ENCODE measurements at places on chromosomes 2 and 18.

DNA sequence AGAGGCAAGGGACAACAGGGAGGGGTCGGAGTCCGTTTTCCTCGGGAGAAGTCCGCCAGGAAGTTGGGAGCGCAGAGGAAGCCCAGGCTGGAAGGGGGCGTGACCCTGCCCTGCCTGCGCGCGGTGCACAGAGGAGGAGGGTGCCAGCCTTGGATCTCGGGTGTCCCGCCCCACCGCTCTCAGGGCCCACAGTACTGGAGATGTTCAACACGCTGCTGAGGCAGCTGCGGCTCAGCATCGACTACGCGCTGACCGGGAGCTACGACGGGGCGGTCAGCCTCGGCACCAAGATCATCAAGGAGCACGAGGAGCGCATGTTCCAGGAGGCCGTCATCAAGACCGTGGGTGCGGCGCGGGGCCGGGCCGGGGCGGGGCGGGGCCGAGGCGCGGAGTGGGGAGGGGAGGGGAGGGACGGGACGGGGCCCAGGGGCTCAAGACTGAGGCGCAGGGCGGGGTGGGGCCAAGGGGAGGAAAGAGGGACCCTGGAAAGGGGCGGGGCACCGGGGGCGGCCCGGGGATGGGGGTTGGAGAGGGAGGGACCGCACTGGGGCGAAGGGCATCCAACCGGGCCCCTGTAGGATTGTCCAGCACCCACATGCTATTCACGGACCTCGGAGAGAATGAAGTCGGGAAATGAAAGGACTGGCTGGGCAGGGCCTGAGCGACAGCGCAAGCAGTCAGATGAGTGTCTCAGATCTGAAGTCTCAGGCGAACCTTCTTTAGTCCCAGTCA is 36.6 kb downstream of the POMC start:
- no peak for DNase-seq

DNA sequence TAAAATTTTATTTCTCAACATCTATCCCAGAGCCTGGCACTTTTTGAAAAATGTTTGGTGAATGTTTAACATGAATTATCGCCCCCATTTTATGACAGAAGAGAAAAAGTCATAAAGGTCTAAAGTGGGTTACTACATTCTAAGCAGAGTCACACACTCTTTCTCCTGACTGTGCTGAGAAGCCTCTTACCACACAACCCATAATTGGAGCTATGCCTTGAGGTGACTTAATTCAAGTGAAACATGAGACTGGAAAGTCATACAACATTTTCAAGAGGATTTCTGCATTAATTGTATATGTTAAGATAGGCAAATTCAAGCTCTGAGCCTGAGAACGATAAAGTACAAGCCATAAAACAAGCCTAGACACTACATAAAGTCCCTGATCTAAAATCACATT is 3.1 kb upstream of the DSEL start:
- no peak for DNase-seq

DNA sequence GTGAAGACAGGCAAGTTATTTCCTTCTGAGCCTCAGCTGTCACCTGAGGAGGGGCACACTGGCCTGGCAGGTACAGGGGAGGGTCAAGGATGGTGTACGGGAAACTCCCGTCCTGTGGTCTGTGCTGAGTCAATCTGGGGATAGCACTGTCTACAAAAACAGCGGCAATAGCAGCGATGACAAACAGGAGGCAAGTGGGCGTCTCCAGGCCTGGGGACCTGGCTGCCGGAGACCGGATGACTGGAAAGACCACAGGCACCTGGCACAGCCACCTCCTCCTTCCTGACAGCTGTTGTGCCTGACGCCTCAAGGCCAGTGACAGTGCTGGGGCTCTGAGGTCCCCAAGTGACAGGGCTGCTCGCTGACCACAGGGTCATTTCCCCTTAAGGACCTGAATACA is 202.1 kb upstream of the HS6ST1 start:
- no peak for DNase-seq

- no peak for DNase-seq
Observed at GRCh38 chr2:235206399-235206798, 254.6 kb downstream of the SH3BP4 start.

GRCh38 chr18:46333431-46334135 is 229.4 kb downstream of the HAUS1 start:
- DNase-seq, result no peak

- DNase-seq, result no peak
Observed at GRCh38 chr2:127572841-127573240, 37.4 kb downstream of the MYO7B start.

DNA sequence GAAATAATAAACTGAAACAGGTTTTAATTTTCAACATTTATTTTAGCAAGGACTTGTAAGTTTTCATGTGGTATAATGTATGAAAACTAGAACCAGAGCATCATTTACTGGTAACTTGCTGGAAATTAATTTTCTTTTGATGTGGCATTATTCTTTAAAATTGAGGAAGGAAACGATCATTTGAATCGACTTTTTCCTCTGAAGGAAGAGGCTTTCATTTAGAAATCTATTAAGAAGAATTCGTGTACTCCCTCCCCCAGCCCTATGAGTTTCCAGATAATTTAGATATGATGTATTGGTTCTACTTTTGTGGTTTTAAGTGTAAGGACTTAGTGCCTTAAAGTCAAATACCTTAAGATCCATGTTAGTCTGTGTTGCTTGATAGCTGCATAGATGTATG is 2.5 kb downstream of the BABAM2 start:
- DNase-seq, result no peak

- DNase-seq, result no peak
Observed at GRCh38 chr2:143428700-143429099, 299.5 kb downstream of the ARHGAP15 start.

- no peak for DNase-seq
Observed at GRCh38 chr2:180980943-180981911, 822 bp downstream of the UBE2E3 start.

GRCh38 chr18:26863122-26863879 is 2.2 kb downstream of the AQP4 start:
- DNase-seq, result no peak

DNA sequence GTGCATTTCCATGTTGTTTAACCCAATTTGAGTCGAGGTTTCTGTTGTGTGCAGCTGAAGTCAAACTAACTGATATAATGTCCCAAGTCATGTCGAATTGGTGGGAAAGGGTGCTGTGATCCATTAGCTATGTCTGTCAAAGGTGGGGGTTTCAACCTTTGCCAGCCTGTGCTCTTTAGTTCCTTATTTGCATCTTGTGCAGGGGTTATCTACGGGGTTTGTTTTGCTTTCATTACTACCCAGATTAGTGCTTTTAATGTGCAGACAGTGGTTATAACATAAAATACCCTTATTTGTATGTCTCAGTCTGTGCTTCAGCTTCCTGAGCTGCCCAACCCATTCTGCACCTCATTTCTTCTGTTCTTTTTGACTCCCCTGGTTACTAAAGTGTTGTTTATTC is 271.9 kb upstream of the CXCR4 start:
- no peak for DNase-seq

DNA sequence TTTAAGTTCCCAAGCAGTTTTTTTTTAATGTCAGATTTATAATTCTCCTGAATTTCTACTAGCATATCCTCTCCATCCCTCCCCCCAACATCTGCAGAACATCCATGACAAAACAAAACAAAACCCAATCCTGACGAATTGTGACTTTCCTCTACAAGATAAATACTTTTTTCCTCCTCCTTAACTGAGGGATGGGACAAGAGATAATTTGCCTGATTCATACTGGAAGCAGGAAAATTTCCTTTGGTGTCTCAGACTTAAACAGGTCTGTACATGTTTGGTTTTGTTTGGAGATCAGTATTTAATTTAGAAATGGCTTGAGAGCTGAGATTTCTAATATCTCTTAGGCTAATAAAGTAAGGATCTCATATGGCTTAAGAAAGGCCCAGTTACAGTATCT is 2.2 kb downstream of the CAVIN2 start:
- DNase-seq, result no peak

GRCh38 chr2:96156926-96157648 is 11.8 kb upstream of the DUSP2 start:
- peak; percentile 2 for DNase-seq

DNA sequence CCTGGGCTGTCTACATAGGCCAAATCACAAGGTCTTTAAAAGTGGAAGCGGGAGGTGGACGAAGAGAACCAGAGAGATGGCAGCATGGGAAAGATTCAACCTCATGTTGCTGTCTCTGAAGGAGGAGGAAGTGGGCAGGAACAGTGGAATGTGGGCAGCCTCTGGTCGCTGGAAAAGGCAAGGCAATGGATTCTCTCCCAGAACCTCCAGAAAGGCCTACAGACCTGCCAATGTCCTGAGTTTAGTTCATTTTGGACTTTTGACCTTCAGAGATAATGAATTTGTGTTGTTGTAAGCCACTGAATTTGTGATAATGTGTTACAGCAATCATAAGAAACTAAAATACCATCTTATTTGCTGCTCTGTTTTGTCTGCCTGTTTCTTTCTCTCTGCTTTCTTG is 122.5 kb downstream of the RNF152 start:
- DNase-seq, result no peak

DNA sequence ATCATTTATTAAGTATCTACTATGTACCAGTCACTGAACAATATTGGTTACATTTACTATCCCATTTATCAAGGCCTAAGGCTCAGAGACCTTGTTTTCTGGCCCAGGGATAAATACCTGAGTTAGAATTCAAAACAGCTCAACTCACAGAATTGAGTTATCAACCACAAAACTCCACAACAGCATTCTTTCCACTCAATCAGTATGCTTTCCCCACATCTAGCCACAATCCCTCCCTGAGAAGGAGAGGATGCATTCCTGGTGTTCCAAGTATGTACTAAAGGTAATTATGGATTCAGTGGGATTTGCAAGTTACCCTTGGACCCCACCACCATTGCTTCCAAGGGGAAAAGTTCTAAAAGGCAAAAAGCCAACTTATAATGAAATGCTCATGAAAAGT is 104.2 kb upstream of the PID1 start:
- no peak for DNase-seq

DNA sequence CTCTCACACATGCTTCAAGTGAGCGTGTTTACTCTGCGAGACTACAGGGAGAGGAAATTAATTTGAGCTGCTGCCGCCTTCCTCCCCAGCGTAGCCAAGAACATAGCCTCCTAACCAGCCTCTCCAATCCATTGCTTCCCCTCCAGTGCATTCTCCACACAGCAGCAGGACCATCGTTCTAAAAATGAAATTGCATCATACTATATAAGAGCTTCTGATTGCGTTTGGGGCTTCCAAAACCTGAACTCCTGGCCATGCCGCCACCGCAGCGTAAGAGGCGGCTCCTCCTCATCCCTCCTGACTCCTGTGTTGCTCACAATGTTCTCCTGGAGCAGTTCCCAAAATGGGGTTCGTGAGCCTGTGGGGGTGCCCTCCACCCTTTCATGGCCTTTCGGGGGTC is 142.1 kb downstream of the MYT1L start:
- no peak for DNase-seq

- DNase-seq, result no peak
Observed at GRCh38 chr18:3491981-3492555, 42.1 kb downstream of the TGIF1 start.

- no peak for DNase-seq
Observed at GRCh38 chr18:34767601-34768027, 57.5 kb downstream of the DTNA start.

- no peak for DNase-seq
Observed at GRCh38 chr18:32891797-32892196, 119.0 kb upstream of the KLHL14 start.

GRCh38 chr18:39701839-39702238 is 2136.2 kb upstream of the CELF4 start:
- no peak for DNase-seq

DNA sequence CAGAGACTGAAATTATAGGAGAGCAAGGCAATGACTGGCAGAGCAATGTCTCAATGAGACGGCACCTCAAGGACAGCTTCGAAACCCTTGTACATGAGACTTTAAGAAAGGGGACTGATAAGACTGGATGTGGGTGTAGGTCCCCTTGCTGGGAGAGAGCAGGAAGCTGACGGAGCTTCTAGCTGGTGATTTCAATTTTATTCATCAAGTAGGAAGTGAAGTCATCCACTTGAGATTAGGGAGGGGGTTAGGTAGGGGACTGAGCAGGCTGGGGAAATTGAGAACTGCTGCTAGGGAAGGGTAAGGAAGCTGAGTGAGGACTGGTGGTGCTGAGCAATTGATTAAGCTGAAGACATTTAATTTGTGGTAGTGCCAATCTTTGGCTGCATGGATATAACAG is 99.5 kb upstream of the ITGB6 start:
- no peak for DNase-seq

- DNase-seq, result no peak
Observed at GRCh38 chr2:135265960-135266490, 213.9 kb downstream of the RAB3GAP1 start.

GRCh38 chr2:226114436-226114835 is 685.2 kb downstream of the IRS1 start:
- DNase-seq, result no peak

DNA sequence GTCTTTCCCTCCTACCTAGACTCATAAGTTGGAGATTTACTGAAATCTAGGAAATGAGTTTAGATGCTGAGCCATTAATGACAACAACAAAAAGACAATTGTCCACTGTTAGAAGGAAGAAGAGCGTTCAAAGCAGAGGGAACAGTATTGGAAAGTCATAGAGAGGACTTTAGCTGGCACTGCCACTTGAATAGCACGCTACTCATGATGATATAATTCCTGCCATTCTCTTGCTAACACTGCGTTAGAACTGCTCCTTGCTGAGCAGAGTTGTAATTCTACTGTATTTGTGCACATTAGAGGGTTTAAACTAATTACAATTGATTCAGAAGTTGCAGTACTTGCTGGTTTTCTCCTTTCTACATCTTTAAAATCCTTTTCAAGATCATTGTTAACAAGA is 9.0 kb upstream of the AFTPH start:
- no peak for DNase-seq

- DNase-seq, result no peak
Observed at GRCh38 chr2:62292190-62292589, 96.3 kb downstream of the B3GNT2 start.

DNA sequence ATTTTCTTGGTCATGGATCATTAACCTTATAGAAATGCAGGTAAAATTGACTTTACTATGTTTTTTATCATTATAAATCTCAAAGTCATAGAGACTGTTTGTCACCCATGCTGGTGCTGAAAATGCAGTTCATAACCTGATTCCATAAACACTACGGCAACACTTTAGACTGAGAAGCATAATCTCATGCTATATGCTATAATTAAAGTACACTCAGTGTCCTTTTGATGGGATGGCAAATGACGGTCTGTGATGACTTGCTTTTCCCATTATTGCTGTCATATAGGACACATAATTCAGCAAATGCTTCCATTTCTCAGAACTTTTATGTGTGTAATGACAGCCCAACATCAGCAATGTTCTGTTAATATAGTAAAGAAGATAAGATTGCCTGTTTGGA is 162.9 kb downstream of the CD226 start:
- DNase-seq, result no peak
